ENCODE measurements at places on chromosomes 12 and 14.
A peak's percentile ranks its signal among the peaks of the same experiment; 100 is the strongest.

GRCh38 chr12:70443062-70443673, 77.1 kb downstream of the KCNMB4 start:
- peak; percentile 11 for DNase-seq

GRCh38 chr12:116236148-116236731, 41.3 kb downstream of the MED13L start:
- DNase-seq = peak; percentile 11

DNA sequence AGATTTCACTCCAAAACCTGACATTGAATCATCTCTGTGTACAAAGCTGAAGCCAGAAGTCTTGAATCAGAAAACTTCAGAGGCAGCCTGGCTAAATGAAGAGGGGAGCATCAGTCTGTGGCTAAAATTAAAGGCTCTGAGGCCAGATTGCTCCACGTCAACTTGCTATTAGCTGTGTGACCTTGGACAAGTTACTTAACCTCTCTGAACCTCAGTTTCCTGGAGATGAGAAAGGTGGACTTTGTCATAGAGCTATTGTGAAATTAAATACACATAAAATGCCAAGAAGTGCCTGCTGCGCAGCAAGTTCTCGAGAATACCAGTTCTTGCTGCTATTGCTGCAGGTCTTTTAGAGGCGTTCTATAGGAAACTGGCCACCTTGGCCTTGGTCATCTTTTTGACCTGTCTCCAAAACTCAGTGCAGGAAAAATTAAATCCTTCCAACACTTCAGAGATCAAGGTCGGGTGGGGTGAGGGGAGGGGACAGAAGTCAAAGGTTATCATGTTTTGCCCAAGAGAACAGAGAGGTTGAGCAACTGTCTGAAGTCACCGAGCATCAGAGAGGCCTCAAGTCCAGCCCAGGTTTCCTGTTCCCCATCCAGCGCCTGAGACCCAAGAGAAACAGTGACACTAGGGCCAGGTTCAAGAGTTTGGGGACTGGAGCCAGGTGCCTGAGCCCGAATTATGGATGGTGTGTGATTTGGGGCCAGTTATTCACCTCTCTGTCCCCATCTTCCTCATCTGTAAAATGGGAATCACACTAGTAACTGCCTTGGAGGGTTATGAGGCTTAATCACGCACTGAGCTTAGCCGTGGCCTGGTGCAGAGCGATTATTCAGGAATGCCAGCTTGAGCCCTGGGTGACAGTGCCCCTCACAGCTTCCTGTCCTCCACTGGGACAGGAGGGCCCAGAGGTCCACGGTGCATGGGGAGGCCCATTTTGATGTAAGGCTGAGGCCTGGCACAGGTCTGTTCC, 1.1 kb downstream of the SERPINA1 start:
- no peak for DNase-seq

- no peak for DNase-seq
These were observed 12.5 kb downstream of the AHSA1 start for GRCh38 chr14:77470224-77470870.

DNA sequence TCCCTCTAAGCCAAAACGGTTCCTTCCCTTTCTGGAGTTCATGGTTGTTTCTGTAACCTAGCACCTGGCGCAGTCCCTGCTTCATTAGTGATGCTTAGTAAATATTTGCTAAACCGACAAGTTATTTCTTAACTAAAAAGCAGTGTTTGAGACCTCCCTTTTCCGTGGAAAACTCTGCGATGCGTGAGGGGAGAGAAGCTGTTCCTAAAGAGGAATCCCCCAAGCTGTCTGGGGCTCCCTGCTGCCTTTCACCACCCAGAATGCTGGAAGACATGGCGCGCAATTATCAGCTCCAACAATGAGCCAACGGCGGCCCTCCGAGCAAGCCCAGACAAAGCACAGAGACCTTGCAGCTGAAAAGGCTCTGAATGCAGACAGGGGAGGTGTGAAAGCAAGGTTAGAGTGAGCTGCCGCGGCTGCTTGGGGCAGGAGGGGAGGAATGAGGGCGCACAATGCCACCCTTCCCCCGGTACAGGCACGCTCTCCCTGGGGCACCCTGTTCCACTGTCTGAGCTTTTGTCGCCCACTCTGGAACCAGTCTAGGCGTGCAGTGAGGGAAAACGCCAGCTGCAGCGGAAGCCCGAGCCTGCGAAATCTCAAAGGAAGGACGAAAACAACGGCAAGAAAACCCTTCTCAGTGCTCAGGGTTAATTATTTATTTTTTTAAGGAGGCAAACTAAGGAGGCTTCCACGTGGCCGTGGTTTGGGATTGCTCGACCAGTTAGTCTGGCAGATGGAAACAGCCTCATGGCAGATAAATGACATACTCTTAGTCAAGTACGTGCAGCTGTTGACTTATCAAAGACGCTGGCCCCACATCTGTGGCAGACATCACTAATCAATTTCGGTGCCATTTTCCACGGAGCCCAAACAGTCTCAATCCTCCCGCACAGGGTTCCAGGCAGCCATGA, 66.3 kb downstream of the RBM19 start:
- no peak for DNase-seq

GRCh38 chr12:5660238-5660637, 228.3 kb downstream of the NTF3 start:
- DNase-seq = no peak

DNA sequence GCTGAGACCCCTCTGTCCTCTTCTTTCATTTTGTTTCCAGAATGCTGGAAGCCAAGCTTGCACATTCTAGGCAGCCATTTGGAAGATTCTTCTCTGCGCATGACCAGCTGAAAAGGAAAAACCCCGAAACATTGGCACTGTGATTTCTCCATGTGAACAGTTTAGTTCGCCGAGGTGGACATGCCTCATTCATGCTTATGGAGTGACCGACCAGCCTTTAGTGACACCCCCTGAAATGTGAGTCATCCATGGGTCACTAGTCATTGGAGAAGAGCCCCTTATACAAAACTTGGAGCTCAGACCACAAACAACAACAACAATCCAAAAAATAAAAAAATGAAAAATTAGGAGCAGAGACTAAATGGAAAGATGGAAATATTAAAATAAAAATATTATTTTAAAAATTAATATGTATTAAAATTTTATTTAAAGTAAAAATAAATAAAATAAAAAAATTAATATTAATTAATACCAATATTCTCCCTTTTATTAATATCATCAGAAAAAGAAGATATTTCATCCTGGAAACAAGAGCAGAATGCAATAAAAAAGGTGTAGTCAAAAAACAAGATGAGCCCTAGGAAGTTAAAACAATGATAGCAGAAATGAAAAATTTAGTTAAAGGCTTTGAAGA, 9.5 kb upstream of the KRT7 start:
- DNase-seq = no peak

GRCh38 chr14:54567639-54568561, 972 bp downstream of the SAMD4A start:
- DNase-seq = no peak

DNA sequence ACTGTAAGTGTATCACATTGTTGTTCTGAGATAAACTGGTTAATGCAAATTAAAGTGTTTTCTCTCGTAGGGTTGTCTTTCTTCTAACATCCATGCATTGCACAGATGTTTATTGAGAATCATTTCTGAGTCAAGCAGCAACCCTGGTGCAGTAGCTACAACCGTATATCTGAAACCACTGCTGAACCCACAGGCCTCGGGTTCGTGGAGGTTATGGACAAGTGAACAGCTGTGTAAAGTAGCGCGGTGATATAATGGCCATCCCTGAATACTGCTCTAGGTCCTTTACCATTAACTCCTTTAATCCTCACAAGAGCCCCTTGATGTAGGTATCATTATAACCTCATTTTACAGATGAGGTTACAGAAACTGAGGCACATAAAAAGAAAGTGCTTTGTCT, 486.1 kb upstream of the TMEM132C start:
- DNase-seq = no peak

- DNase-seq = no peak
These were observed 566.0 kb upstream of the USP15 start for GRCh38 chr12:61694214-61694613.

- DNase-seq = peak; percentile 60
These were observed 731 bp upstream of the PCNX4 start for GRCh38 chr14:60090864-60091519.

- DNase-seq = no peak
These were observed 154.2 kb downstream of the PLCZ1 start for GRCh38 chr12:18583655-18584054.

DNA sequence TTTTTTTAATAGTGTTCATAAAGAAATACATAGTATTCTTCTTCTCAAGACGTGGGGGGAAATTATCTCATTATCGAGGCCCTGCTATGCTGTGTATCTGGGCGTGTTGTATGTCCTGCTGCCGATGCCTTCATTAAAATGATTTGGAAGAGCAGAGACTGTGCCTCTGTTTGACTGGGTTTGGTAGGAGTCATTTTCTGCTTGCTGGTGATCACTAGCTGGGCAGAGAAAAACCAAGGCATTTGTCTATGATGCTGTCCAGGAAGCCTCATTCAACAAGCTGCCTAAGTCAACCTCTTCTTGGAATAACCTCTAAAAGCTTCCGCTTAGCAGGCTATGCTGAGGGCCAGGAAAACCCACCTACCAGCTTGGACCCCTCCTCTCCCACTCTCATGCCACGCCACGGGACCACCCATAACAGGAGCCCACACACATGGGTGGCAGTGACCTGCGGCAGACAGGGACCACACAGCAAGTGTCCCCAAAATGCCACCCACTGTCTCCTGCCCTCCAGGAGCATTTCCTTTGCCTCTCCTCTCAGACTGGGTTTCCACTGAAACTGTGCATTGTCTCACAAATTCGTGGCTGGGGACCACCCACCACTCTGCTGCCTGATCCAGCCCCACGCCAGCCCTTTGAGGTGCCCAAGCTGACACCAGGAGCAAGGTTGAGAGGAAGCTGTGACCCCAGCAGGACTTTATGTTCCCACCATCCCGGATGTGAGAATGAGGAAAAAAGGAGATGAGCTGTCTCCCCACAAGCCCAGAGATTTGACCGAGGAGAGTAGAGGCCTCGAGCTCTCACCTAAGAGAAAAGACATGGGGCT, 36.8 kb downstream of the DAD1 start:
- DNase-seq = no peak

- DNase-seq = no peak
These were observed 21.9 kb upstream of the PTGR2 start for GRCh38 chr14:73829526-73830431.

DNA sequence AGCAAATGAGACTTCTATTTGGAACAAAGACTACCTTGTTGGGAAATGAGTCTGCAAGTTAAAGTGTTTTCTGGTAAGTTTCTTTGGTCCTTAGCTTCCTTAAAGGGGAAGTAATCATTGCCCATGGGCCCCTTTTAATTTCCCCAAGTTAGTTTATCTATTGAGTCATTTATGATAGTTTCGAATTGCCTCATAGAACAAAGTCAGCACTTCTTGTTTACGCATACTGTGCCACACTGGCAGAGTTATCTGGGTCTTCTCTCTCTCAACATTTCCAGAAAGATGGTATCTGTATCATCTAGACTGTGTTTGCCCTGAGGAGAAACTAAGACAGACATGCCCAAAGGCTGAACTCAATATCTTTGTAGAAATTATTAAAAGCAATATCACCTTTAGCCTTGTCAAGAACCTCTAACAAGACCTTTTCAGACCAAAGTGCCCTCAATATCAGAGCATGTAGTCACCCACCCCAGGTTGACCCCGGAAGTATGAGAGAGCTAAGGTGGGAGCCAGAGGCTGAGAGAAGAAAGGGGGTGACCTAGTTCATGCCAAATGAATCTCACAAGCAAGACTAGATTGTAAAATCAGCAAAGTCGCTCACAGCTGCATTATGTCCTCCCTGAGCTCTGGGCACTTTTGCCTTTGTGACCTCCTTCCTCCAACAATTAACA, 40.0 kb downstream of the GPR65 start:
- DNase-seq = no peak

- no peak for DNase-seq
These were observed 326.8 kb downstream of the PDZRN4 start for GRCh38 chr12:41514907-41515306.

DNA sequence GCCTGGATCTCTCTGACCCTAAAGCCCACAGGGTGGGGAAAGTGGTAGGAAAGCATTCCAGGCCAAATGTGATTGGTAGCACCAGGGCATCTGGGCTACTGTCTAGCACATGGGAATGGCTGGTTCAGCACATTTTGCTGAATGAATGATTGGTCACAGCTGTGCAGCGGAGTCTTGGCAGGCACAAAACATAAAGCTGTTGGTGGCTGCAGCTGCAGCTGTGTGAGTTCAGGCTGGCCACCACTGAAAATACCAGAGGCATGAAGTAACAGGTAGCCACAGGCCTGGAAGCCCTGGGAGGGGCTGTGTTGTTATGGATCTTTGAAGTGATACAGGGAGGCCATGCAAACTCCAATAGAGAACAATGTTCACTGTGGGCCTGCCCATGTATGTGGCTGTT, 72.7 kb downstream of the MYRFL start:
- DNase-seq = peak; percentile 66

- DNase-seq = no peak
These were observed 148.7 kb downstream of the CCDC59 start for GRCh38 chr12:82209533-82209932.

DNA sequence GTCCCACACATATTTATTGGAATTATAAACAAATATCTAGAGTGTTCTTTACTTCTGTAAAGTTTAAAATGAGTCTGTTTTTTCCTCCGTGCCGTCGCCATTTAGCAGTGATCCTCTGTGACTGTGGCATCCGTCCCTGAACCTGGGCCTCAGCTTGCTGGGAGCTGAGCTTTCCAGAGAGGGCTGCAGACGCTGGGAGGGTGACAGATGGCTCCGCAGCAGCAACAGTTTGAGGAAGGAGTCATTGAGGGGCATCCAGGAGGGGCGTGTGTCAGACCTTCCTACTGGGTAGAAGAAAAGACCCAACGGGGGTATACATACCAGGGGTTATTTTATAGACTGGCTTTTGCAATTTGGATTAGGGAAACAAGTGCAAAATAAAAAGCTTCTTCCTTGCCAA, 47.9 kb downstream of the NEUROD4 start:
- no peak for DNase-seq

- no peak for DNase-seq
These were observed 15.7 kb upstream of the ACOT1 start for GRCh38 chr14:73521229-73521628.

DNA sequence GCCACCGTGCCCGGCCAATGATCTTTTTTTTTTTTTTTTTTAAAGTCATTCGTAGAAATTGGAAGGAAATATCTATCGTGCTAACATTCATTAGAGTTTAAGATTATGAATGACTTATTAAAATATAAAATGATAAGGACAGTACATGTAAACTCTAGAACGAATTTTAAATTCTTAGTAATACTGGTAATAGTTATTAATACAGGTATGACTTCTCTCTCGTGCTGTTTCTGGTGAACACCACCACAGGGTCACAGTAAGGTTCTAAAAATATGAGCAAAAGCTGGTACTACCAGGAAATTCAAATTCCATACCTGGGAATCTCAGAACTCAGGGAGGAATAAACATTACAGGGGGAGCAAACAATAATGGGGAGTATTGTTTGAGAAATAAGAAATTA, 26.2 kb downstream of the WNK1 start:
- DNase-seq = no peak

GRCh38 chr14:26694521-26694920, 96.7 kb upstream of the NOVA1 start:
- DNase-seq = no peak

GRCh38 chr12:67590149-67590790, 58.3 kb upstream of the DYRK2 start:
- DNase-seq = no peak

GRCh38 chr14:85471156-85471555, 58.8 kb upstream of the FLRT2 start:
- DNase-seq = peak; percentile 35

Measured in HS-27A (cell line).